ENCODE measurements at places on chromosomes 11 and 22.

- H3K36me3 ChIP-seq: peaks cover 12% of the 10 kb centered on the region
- no peak overlapping the region for H3K27ac ChIP-seq
- peaks cover 11% of the 10 kb centered on the region for H3K4me1 ChIP-seq
These were observed 18.6 kb downstream of the ARHGEF12 start for GRCh38 chr11:120354779-120355178.

DNA sequence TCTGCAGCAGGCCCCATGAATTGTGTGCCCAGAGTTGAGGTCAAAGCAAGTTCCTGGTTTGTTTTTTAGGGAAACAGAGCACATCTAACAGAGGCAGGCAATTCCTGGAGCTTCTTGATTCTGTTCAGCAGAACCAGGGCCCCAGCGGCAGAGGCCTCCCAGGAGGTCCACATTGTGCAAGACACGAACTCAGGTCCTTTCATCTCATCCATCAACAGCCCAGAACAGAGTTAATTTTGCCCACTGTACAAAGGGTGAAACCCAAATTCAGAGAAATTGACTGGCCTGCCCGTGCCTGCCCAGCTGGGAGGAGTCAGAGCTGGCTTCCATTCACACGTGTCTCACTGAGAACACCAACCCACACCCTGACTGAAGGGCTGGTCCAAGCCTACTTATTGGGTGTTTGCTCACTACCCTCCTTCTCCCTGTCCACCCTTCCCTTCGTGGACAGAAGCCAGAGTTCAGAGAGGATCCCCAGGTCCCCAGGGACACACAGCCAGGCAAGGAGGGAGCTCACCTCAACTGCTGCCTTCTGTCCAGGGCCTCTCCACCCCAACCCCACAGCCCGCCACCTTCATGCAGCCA, 607.1 kb downstream of the TBC1D22A start:
- H3K27ac ChIP-seq: no peak overlapping the region
- no peaks in the 10 kb centered on the region for H3K4me1 ChIP-seq
- no peaks in the 10 kb centered on the region for H3K27me3 ChIP-seq

DNA sequence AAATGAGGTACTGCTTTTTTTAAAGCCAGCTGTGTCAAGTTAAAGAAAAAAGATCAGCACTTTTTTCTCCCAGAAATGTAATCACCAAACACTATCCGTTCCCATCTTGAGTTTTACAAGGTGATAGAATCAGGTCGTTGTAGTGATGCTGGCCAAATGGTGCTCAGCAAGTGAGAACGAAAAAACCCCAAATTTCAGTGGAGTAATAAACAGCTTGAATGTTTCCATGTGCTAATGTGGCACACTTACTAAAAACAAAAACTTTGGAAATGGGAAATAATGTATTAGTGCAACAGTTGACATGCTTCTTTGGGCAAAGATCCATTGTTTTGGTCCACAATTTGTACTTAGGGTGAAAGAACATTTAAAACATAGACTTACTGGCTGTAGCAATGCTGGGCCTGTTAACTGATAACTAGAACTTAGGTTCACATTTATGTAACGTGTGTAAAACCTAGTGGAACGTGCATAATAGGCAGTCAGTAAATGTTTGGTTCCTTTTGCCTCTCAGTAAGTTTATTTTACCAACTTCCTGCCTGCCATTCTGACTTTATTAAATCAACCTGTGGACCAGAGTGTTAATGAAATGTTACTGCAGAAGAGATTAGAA, 15.4 kb upstream of the GDPD4 start:
- no peaks in the 10 kb centered on the region for H3K4me1 ChIP-seq
- DNase-seq: no peak
- no peaks in the 10 kb centered on the region for H3K27me3 ChIP-seq
- H3K36me3 ChIP-seq: no peaks in the 10 kb centered on the region

DNA sequence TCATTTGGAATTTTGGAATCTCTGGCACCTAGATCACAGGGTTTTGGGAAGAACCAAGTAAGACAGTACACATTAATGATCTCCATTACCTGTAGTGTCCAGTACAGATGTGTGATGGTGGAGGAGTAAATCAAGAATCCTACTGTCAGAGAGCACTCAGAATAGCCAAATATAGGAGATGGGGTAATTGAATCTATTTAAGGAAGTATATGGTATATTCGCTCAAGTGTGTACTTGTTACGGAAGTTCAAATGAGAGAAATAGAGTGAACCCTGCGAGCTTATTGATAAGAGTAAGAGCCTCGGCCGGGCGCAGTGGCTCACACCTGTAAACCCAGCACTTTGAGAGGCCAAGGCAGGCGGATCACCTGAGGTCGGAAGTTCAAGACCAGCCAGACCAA, 2.2 kb downstream of the SPCS2 start:
- peak overlapping the region; percentile 100 for H3K4me3 ChIP-seq
- peak overlapping the region; percentile 98 for H3K27ac ChIP-seq
- H3K4me1 ChIP-seq: peaks cover 28% of the 10 kb centered on the region
- peaks cover 11% of the 10 kb centered on the region for H3K36me3 ChIP-seq
- DNase-seq: no peak
- H3K27me3 ChIP-seq: no peaks in the 10 kb centered on the region

- H3K27ac ChIP-seq: peak overlapping the region; percentile 61
- peaks cover 52% of the 10 kb centered on the region for H3K4me1 ChIP-seq
- DNase-seq: no peak
- H3K4me3 ChIP-seq: no peak overlapping the region
- H3K27me3 ChIP-seq: no peaks in the 10 kb centered on the region
These were observed 124.8 kb downstream of the APOL5 start for GRCh38 chr22:35842519-35842913.

GRCh38 chr11:1049431-1049891, 12.9 kb upstream of the MUC6 start:
- no peaks in the 10 kb centered on the region for H3K36me3 ChIP-seq
- no peak overlapping the region for H3K4me3 ChIP-seq
- H3K27me3 ChIP-seq: peaks cover 7% of the 10 kb centered on the region
- DNase-seq: no peak
- H3K27ac ChIP-seq: no peak overlapping the region

DNA sequence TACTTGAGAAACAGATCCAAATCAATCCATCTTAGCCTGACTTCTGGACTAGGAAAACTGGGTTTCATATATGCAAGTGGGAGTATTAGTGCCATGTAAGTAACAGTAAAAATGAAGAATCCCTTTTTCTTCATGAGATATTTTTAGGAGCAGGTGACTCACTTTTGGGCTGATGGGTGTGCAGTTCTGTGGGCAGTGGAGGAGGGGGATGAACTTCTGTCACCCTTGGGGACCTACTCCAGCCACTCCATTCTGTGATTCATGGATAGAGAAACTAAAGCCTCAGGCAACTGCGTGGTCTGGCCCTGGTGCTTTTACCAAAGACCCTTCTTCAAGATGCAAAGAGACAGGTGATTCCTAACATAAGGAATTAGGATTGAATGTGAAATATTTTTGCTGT, 208.6 kb upstream of the NARS2 start:
- no peaks in the 10 kb centered on the region for H3K27me3 ChIP-seq
- no peak overlapping the region for H3K4me3 ChIP-seq
- DNase-seq: no peak

DNA sequence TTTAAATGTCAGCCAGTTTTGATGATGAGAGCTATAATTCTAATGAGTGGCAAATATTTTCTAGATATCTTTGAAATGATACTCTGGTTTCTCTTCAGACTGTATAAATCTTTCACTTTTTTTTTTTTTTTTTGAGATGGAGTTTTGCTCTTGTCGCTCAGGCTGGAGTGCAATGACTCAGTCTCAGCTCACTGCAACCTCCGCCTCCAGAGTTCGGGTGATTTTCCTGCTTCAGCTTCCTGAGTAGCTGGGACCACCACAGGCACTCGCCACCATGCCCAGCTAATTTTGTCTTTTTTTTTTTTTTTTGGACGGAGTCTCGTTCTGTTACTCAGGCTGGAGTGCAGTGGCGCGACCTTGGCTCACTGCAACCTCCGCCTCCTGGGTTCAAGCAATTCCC, 113.6 kb downstream of the TEAD1 start:
- DNase-seq: no peak
- peaks cover 25% of the 10 kb centered on the region for H3K36me3 ChIP-seq
- H3K27me3 ChIP-seq: no peaks in the 10 kb centered on the region
- H3K27ac ChIP-seq: no peak overlapping the region
- H3K4me3 ChIP-seq: no peak overlapping the region
- H3K4me1 ChIP-seq: peaks cover 33% of the 10 kb centered on the region

DNA sequence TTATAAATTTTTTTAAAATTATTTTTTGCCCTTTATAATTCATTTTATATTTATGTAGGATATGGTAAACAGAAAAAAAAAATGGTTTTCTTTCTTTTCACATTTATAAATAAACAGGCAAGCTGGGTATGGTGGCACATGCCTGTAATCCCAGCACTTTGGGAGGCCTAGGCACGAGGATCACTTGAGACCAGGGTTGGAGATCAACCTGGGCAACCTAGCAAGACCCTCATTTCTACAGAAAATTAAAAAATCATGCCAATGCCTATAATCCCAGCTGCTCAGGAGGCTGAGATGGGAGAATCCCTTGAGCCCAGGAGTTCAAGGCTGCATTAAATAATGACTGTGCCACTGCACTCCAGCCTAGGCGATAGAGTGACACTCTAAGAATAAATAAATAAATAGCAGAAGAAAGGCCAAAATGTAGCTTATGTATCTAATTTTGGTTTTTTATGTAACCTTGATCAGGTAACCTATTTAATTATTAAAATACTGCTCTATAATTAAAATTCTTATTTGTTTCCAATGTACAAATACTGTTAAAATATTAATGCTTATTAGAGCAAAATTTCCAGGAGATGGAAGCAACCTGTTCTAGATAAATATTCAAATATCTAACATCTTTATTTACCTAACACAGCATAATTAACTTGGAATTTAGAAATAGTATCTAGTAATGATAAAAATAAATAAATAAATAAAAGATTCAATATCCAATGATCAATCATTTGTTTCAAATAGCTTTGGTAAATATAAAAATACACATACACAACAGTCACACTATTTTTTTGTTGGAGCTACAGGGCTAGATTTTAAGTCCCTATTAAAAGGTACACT, 21.4 kb downstream of the PI4KA start:
- H3K27ac ChIP-seq: no peak overlapping the region
- H3K36me3 ChIP-seq: peaks cover 11% of the 10 kb centered on the region
- no peak for DNase-seq
- peaks cover 19% of the 10 kb centered on the region for H3K4me1 ChIP-seq
- no peak overlapping the region for H3K4me3 ChIP-seq

DNA sequence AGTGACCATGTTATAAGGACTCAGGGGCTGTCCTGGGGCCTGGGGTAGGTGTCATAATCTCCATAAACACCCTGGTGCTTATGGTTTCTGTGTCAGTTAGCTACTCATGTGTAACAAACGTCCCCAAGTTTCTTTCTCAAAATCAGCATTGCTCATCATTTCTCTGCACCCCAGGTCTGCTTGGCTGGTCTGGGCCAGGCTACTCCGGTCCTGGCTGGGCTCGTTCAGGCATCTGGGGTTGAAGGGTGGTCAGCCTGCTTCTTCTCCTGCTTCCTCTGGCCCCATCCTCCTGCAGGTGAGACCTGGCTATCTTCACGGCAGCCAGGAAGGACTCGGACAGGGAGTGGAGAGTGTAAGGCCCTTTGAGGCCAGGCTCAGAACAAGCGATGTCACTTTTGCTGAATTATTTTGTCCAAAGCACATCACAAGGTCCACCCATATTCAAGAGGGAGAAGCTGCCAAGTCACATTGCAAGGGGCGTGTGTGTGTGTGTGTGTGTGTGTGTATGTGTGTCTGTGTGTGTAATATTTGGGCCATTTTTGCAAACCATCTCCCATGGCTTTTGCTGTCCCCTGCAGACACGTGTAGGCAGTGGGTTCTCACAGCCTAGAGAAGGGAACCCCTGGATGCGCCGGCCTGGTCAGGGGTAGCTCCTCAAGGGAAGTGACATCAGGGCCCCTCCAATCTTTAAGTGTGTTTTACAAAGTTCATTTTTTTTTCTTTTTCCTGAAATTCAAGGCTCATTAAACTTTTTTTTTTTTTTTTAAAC, 535.8 kb downstream of the TBC1D22A start:
- no peak overlapping the region for H3K4me3 ChIP-seq
- peak; percentile 52 for DNase-seq
- H3K36me3 ChIP-seq: no peaks in the 10 kb centered on the region
- H3K27ac ChIP-seq: no peak overlapping the region
- no peaks in the 10 kb centered on the region for H3K4me1 ChIP-seq
- no peaks in the 10 kb centered on the region for H3K27me3 ChIP-seq

- H3K27me3 ChIP-seq: peaks cover 5% of the 10 kb centered on the region
- H3K27ac ChIP-seq: no peak overlapping the region
- peaks cover 12% of the 10 kb centered on the region for H3K4me1 ChIP-seq
- no peak for DNase-seq
- H3K36me3 ChIP-seq: no peaks in the 10 kb centered on the region
- H3K4me3 ChIP-seq: no peak overlapping the region
These were observed 35.7 kb upstream of the CELSR1 start for GRCh38 chr22:46572911-46573780.

- no peak overlapping the region for H3K27ac ChIP-seq
- no peak overlapping the region for H3K4me3 ChIP-seq
- H3K4me1 ChIP-seq: no peaks in the 10 kb centered on the region
- no peaks in the 10 kb centered on the region for H3K27me3 ChIP-seq
- DNase-seq: no peak
These were observed 27.6 kb upstream of the MPEG1 start for GRCh38 chr11:59240322-59240721.

GRCh38 chr11:68500206-68500605, 39.7 kb downstream of the PPP6R3 start:
- no peak overlapping the region for H3K4me3 ChIP-seq
- DNase-seq: no peak
- peaks cover 58% of the 10 kb centered on the region for H3K4me1 ChIP-seq
- H3K36me3 ChIP-seq: peaks cover 5% of the 10 kb centered on the region
- no peaks in the 10 kb centered on the region for H3K27me3 ChIP-seq

DNA sequence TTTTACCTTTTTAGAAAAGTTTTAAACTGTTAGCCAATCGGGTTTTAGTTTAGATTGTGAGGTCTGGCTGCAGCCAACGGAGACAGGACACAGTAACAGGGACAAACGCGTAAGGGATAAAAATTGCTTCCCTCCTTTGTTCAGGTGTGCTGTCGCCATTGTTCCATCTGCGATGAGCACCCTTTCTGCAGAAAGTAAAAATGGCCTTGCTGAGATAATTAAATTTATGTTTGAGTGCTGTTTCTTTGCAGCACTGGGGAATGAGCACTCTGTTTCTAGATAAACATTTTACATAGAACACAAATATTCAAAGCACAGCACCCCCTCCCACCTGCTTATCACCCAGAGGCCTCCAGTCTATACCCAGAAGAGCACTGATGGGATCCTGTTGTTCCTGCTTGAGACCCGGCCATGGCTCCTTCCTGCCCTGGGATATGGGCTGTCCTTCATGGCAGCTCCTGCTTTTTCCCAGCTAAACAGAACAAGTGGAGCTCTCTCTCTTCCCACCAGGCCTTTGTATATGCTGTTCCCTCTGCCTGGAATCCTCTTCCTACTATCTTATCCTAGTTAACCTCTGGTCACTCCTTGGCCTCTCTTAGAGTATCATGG, 34.3 kb upstream of the CELSR1 start:
- H3K27ac ChIP-seq: no peak overlapping the region
- H3K4me1 ChIP-seq: peaks cover 12% of the 10 kb centered on the region
- no peak for DNase-seq

GRCh38 chr22:35352214-35353111, 28.4 kb upstream of the HMOX1 start:
- H3K27ac ChIP-seq: no peak overlapping the region
- H3K36me3 ChIP-seq: no peaks in the 10 kb centered on the region
- H3K4me3 ChIP-seq: no peak overlapping the region
- H3K4me1 ChIP-seq: peaks cover 29% of the 10 kb centered on the region
- DNase-seq: no peak

- no peaks in the 10 kb centered on the region for H3K36me3 ChIP-seq
- no peaks in the 10 kb centered on the region for H3K4me1 ChIP-seq
- H3K27ac ChIP-seq: peak overlapping the region; percentile 8
- H3K27me3 ChIP-seq: no peaks in the 10 kb centered on the region
- no peak overlapping the region for H3K4me3 ChIP-seq
These were observed 34.5 kb upstream of the EED start for GRCh38 chr11:86209806-86210657.
